Activated CD4-positive, alpha-beta T cell treated with anti-CD3 and anti-CD28 coated beads, Interleukin-2, amount 50 U/mL, for 1 hour (primary cell): ENCODE measurements at places on chromosomes 12 and 14.

DNA sequence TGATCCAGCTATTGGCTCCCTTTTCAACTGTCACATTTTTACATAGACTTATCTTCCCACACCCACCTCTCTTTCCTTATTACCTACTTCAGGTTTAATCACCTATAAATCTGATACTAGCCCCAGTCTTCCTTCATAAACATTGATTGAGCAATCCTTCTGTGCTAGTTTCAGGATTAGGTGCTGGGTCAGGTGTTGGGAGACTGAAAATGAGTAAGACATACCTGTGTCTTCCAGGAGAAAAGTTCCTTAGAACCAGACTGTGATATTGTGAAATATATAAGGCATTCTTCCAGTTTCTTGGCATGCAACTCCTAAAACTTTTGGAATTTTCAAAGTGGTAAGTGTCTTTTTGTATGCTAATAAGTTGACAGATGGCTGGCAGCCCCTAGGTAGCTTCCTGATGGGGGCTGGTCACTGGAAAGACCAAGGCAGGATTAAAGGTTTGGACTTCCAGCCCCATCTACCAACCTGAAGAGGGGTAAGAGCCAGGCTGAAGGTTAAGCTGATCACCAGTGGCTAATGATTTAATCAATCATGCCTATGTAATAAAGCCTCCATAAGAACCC, 4.6 kb downstream of the ANO6 start:
- no peak for DNase-seq

GRCh38 chr14:103738701-103739451, 23.3 kb downstream of the ZFYVE21 start:
- no peak for DNase-seq

- no peak for DNase-seq
These were observed 28.1 kb downstream of the BLTP3B start for GRCh38 chr12:100114574-100114973.

GRCh38 chr12:16603260-16603915, 2.6 kb downstream of the LMO3 start:
- DNase-seq: no peak

DNA sequence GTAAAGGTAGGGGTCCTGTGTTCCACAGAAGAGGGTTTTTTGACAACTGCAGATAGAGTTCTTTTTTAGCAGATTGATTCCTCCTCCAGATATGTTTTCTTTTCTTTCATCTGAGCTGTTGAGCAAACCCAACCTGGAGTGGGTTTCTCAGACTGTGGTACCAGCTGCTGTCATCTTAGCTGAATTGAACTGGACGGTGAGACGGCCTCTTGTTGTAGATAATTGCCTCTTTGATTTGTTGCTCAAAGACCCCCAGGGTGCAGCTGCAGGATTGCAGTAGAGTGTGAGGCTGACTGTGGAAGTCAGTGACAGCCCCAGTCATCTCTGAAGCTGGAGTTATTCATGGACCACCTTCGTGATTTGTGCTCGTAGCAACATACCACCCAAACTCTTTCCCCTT, 317.7 kb downstream of the AACS start:
- DNase-seq: no peak
